G401 (cell line): ENCODE measurements at places on chromosomes 5 and 9. TPM values are rescaled to one million over a fixed set of nuclear protein-coding genes. Genes with fewer than 3 reads are reported as not detected.

Gene IL17B
- 0.27 and 1.4 TPM in 2 replicates for total RNA-seq

Gene UNC5A
- not detected in 2 replicates for total RNA-seq

Gene LNPEP
- 8.7 and 16.6 TPM in 2 replicates for total RNA-seq

Gene PAX5
- not detected in 2 replicates for total RNA-seq

Gene PCDHA2
- not detected in 2 replicates for total RNA-seq

Gene NDST1
- 68.1 and 76.0 TPM in 2 replicates for total RNA-seq

Gene CHSY3
- total RNA-seq = 0.06 TPM in 1 of 2 replicates, not detected in the other

Gene ADAMTSL1
- not detected in 2 replicates for total RNA-seq

Gene TJP2
- total RNA-seq = 1.7 and 5.1 TPM in 2 replicates

Gene SLC9A3
- total RNA-seq = 3.6 and 5.1 TPM in 2 replicates

Gene LCNL1
- total RNA-seq = not detected in 2 replicates

Gene PCDHGB6
- not detected in 2 replicates for total RNA-seq

Gene SMARCA2
- total RNA-seq = 0.92 and 1.1 TPM in 2 replicates

Gene BNC2
- total RNA-seq = 3.1 and 5.0 TPM in 2 replicates

Gene ARHGAP26
- not detected in 2 replicates for total RNA-seq

Gene OTP
- not detected in 2 replicates for total RNA-seq

Gene FCN1
- total RNA-seq = not detected in 2 replicates

Gene FOCAD
- 17.9 and 33.5 TPM in 2 replicates for total RNA-seq

Gene CAST
- 52.0 and 59.1 TPM in 2 replicates for total RNA-seq

Gene FLT4
- total RNA-seq = 15.7 and 31.3 TPM in 2 replicates

Gene CENPK
- total RNA-seq = 36.4 and 65.1 TPM in 2 replicates

Gene PCDHGA10
- 0.31 and 0.71 TPM in 2 replicates for total RNA-seq

Gene MORN5
- not detected in 2 replicates for total RNA-seq

Gene PAIP1
- total RNA-seq = 119 and 135 TPM in 2 replicates

Gene MACROH2A1
- 912 and 1,162 TPM in 2 replicates for total RNA-seq

Gene KIF20A
- 30.7 and 51.0 TPM in 2 replicates for total RNA-seq

Gene APBA1
- 3.0 TPM in 1 of 2 replicates, not detected in the other for total RNA-seq

Gene ZNF608
- 25.7 and 34.8 TPM in 2 replicates for total RNA-seq

Gene TNFSF15
- total RNA-seq = not detected in 2 replicates

Gene F12
- 3.1 and 11.4 TPM in 2 replicates for total RNA-seq

Gene GPSM1
- total RNA-seq = 49.1 and 50.3 TPM in 2 replicates

Gene TENT4A
- total RNA-seq = 3.3 and 4.9 TPM in 2 replicates

Gene DROSHA
- 38.8 and 39.6 TPM in 2 replicates for total RNA-seq

Gene FGF10
- not detected in 2 replicates for total RNA-seq

Gene WDR31
- total RNA-seq = 1.9 and 3.3 TPM in 2 replicates

Gene ALDH1A1
- not detected in 2 replicates for total RNA-seq

Gene SAXO1
- total RNA-seq = not detected in 2 replicates

Gene ADAMTS12
- total RNA-seq = not detected in 2 replicates

Gene PRPF4
- 51.8 and 52.9 TPM in 2 replicates for total RNA-seq

Gene NIM1K
- total RNA-seq = 0.41 and 1.5 TPM in 2 replicates

Gene SPATA31A3
- total RNA-seq = 0.20 TPM in 1 of 2 replicates, not detected in the other

Gene PAPPA
- total RNA-seq = 0.44 and 0.74 TPM in 2 replicates

Gene MYO10
- total RNA-seq = 0.17 TPM in 1 of 2 replicates, not detected in the other

Gene NIPAL4
- total RNA-seq = 0.18 and 0.58 TPM in 2 replicates

Gene PDE6A
- total RNA-seq = not detected in 2 replicates

Gene RBM18
- 15.7 and 22.4 TPM in 2 replicates for total RNA-seq

Gene S1PR3
- total RNA-seq = not detected in 2 replicates

Gene LHX3
- not detected in 2 replicates for total RNA-seq

Gene ACSL6
- 7.3 TPM in 1 of 2 replicates, not detected in the other for total RNA-seq

Gene RNF183
- not detected in 2 replicates for total RNA-seq

Gene PCDHGB7
- 0.68 TPM in 1 of 2 replicates, not detected in the other for total RNA-seq

Gene ATOSB
- total RNA-seq = 4.1 and 7.4 TPM in 2 replicates

Gene GMCL2
- 0.03 TPM in 1 of 2 replicates, not detected in the other for total RNA-seq

Gene TNFSF8
- not detected in 2 replicates for total RNA-seq

Gene ZFP2
- 5.0 and 8.4 TPM in 2 replicates for total RNA-seq

Gene SLC1A1
- total RNA-seq = 1.8 and 2.6 TPM in 2 replicates

Gene OBP2B
- not detected in 2 replicates for total RNA-seq

Gene SLC6A7
- total RNA-seq = not detected in 2 replicates

Gene GARIN3
- total RNA-seq = not detected in 2 replicates

Gene STC2
- total RNA-seq = 0.03 and 1.1 TPM in 2 replicates
